NCI-H1436 (cell line): ENCODE measurements at places on chromosomes 7 and 10.

DNA sequence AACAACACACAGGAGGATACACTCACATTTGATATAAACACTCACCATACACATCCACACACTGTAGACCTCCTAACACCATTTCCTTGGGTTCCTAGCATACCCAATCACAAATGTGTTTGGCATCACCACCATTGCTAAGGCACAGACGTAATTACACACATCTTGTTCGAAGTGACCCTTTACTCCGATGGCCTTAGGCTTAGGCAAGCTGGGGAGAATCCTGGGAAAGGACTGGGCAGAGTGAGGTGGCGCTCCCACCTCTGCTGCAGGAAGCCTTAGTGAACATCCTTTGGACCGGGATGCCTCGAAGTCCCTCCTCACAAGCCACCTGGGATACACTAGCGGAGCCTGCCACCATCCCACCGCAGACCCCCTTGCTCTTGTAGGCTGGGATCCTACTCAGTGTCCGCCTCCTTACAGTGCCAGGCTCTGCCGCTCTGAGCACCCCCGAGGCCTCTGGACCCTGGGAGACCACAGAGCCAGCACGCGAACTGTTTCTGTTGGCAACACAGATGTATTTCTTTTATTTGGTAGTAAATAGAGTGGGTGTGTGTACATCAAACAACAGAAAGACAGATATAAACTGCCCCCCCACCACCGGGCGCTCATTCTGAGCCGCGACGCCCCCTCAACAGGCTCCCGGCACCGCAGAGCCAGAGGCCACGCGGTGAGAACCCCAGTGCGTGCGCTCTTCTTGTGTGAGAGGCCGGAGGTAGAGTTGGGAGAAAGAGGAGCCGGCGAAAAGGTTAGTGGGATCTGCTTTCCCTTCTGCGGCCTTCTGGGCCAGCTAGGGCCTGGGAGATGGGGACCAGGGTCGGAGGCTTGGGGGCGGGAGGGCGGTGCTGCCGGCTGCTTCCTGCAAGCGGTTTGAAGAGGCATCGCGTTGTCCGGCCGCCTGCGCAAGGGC is 5.9 kb upstream of the HMX2 start:
- DNase-seq, result no peak

DNA sequence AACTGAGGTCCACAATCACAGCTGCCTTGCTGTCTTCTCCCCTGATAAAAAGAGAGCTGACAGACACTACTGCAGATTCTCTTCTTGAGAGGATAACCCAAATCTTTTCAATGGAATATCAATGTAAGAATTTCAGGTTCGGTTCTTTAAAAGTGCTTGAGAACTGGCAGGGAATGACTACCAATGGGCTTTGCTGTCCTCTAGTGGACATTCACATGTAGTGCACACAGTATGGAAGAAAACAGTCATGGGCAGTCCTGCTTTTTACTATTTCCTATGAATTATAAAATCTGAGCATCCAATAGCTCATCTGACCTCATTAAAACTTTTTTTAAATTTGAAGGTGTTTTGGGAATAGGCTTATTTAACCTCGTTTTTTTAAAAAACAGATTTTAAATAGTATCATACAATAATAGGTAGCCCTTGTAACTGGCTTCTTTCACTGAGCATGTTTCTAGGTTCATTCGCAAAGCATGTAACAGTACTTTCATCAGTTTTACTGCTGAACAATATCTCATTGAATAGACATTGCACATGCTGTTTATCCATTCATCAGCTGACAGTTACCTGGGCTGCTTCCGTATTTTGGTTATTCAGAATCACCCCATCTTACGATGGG is 18.3 kb downstream of the FZD9 start:
- peak; percentile 44 for DNase-seq

DNA sequence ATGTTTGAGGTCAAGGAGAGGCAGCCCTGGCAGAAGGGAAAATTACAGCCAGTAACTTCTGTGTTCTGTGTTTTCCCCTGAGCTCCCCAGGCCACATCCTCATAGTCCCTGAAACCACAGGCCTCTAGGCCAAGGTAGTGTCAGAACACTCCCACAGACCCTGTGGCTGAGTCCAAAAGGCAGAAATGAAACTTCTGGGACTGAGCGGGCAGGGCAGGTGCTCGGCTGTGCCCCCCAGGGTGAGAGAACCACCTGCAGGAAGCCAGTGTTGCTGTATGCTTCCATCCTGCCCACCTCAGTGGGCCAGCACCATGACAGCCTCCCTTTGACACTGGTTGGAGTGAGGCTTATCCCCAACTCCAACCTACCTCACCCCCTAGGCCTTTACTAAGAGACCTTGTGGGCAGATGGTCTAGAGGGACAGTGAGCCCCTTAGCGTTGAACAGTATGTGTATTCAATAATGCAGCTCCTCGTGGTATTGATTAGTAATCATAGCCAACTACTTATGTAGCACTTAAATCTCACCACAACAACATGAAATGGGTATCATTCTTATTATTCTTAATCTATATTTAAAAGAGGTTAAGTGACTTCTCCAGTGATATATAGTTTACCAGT is 30.3 kb downstream of the PIK3CG start:
- no peak for DNase-seq

- DNase-seq, result no peak
Observed at GRCh38 chr10:32317795-32318357, 29.1 kb downstream of the EPC1 start.

- no peak for DNase-seq
Observed at GRCh38 chr10:131000743-131001142, 310.8 kb downstream of the TCERG1L start.

GRCh38 chr7:12898004-12898403 is 210.6 kb downstream of the ARL4A start:
- DNase-seq, result no peak

DNA sequence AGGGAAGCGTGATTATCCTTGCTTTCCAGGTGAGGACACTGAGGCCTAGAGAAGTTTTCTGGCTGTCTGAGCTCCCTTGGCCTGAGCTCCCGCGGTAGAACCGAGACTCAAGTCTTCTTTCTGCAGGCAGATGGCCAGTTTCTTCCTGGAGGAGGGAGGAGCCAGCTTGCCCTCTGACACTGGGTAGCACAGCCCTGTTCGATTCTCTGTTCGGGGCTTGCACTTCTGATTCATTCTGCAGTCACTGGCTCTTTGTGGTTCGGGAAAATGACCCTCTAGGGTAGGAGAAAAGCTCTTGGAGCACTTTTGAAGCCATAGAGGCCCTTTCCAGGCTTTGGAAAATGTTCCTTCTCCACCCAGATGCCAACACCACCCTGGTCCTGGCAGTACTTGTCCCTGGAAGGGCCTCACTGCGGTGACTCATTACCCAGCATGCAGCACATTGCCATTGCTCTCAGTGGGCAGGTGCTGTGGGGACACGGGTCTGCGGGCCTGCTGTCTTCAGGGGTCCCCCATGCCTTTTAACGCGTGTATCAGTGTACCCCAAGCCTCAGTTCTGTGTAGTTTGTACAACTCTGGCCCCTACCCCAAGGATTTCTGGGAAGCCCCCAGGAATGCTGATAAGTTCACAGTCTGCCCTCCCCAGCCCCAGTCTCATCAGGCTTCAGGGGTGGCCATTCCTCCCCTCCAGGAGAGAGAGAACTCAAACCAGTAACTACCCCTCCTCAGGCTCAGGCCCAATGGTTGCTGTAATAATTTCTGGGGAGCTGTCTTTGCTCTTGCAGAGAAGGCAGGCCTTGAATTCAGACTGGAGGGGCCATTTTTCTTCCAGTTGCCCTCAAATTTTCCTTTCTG is 11.9 kb downstream of the CHST3 start:
- DNase-seq, result no peak

- peak; percentile 70 for DNase-seq
Observed at GRCh38 chr10:75399461-75400162, 2.0 kb downstream of the ZNF503 start.

DNA sequence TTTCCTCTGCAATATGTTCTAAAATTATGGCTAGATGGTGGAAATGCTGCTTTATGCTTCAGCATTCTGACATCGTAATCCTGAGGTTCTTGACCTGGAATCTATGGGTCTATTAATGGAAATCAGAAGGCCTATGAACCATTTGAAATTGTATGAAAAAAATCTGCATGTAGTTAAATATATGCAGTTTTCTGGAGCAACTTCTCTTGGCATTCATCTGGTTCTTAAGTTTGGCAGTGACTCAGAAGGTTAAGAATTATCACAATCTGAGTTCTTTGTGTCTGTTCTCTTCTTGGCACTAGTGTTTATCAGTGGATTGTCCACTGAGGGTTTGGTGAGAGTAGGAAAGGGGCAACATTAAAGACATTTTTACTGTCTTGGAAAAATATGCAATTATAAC is 71.1 kb upstream of the FZD1 start:
- no peak for DNase-seq

GRCh38 chr10:36681751-36682632 is 443.4 kb upstream of the ANKRD30A start:
- no peak for DNase-seq

DNA sequence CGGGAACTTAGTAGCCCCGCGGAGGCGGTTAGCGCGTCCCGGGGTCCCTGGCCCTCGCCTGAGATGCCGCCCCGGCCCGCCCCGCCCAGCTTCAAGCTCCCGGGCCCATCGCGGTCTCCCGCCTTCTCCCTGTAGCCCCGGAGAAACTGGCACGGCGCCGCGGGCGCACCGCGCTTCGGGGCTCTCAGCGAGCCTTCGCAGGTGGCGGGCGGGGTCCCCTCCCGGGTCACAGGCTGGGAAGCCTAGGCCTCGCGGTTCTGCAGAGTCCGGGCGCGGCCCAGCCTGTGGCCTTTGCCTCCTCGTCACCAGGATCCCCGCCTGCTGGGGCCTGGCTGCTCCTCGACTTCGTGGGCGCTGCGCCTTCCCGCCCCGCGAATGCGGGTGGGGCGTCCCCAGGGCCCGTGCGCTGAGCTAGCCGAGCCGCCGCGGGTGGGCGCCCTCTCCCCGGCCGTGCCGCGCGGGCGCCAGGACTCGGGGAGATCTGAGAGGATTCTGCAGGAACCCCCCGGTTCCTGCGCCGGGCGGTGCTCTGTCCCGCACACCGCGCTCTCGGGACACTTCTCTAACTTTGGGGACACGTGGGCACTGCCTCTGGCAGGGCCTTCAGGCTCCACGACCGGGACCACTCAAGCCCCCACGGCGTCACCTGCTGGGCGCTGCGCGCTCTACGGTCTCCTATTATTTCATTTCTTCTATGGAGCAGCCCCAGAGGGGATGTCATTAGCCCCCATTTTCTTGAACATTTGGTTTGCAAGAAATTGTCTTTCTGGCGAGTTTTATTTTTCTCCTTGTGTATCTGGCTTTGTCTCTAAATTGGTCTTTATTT is 682 bp upstream of the RGS10 start:
- DNase-seq, result no peak

DNA sequence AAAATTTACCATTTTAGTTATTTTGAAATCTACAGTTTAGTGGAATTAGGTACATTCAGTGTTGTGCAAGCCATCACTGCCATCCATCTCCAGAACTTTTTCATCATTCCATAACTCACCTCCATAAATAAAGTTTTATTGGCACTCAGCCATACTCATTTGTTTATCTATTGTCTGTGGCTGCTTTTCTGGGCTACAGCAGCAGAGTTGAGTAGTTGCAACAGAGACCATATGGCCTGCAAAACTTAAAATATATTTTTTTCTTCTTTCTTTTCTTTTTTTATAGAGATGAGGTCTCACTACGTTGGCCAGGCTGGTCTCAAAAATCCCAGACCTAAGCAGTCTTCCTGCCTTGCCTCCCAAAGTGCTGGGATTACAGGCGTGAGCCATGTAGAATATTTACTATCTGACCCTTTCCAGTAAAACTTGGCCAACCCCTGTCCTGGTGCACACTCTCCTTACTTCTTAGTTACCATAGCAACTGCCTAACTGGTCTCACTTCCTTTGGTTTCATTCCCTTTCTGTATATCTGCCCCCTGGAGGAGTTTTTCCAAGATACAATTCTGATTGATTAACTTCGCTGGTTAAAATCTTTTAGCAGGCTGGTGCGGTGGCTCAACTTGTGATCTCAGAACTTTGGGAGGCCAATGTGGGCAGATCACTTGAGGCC is 133.2 kb downstream of the CUX1 start:
- DNase-seq, result no peak

DNA sequence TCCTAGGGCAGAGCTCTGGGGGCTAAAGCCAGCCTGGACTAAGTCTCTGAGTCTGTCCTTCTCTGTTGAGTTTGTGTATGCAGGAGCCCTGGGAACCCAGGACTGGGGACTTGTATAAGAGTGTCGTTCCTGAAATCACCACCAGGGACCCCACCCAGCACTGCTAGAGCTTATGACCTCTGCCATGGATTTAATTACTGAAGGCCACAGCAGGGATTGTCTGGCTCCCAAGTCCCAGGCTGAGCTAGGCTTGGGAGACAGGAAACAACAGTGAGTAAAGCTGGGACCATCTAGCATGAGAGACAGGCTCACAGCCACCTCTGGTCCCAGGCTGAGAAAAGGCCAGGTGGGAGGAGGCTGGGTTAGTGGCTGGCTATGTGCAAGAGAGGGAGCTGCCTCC is 1.4 kb upstream of the TSPAN15 start:
- no peak for DNase-seq

GRCh38 chr10:120946497-120946896 is 95.3 kb downstream of the WDR11 start:
- DNase-seq, result no peak

- no peak for DNase-seq
Observed at GRCh38 chr10:13311177-13311575, 11.3 kb upstream of the PHYH start.

DNA sequence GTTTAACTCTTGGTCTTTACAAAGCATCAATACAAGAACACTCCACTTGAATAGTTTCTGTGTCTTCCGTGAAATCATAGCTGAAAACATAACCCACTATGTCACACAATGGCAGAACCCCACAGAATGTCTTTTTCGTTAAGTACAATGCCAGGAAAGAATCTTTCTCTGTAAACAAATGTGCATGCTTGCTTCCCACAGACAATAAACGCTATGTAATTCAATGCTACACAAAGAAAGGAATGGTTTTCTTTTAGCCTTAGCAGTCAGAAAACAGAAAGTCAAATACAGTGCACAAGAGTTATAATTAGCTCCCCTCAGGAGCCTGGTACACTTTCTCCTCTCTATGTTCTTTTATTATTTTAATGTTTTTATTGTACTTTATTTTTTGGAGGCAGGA is 186.1 kb downstream of the SRPK2 start:
- DNase-seq, result no peak

DNA sequence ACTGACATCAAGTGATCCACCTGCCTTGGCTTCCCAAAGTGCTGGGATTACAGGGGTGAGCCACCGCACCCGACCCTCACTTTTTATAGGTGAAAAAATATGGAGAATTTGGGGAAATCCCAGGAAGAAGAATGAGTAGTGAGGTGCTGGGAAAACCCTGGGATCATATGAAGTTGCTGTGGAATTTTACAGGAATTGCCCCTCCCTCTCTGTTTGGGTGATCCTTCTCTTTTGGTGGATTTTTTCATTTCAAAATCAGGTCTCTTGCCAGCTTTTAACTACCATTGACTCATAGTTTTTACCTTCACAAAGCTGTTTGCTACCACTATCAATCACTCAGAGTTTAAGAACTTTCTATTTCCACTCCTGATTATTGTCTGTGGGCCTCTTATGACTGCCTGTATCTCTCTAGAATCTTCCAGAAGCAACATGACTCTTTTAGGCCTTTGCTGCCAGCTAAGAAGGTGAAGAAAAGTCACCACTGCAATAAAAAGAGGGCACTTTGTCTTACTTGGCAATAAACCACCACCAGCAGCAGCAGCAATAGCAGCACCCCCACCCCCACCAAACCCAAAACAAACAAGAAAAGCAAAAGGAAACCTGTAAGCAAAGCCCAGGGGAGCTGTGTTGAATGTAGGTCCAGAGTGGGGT is 4.0 kb upstream of the GIMAP8 start:
- DNase-seq, result no peak
